Renal cortex interstitium (tissue), 15 donors: ENCODE measurements at places on chromosomes 1 and 21. TPM values are rescaled to one million over a fixed set of nuclear protein-coding genes. Genes with fewer than 3 reads are reported as not detected.

Gene PGBD5
- polyA plus RNA-seq: 7.0 TPM

Gene RHD
- polyA plus RNA-seq: 0.99 TPM

Gene AUNIP
- polyA plus RNA-seq: 3.0 TPM

Gene EPHX1
- 60.3 TPM for polyA plus RNA-seq

Gene OR2M5
- not detected for polyA plus RNA-seq

DNA sequence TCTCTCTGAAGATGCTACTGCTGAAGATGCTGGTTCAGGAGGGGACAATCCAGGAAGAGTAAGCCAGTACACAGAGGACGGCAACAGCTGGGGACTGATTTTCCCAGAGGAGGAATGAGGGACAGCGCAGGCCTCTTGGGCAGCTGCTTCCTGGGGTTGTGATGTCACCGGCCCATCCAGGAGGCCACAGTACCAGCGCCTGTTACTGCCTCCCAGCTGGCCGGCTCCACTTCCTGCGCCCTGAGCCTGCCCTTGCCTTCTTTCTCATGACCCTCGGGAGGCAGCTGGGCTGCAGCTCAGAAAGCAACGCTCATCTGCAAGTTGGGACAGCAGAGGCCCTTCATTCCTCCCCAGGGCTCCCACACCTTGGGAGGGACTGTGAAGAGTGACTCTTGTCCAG, 21.9 kb upstream of the ID3 start:
- no peak for DNase-seq

DNA sequence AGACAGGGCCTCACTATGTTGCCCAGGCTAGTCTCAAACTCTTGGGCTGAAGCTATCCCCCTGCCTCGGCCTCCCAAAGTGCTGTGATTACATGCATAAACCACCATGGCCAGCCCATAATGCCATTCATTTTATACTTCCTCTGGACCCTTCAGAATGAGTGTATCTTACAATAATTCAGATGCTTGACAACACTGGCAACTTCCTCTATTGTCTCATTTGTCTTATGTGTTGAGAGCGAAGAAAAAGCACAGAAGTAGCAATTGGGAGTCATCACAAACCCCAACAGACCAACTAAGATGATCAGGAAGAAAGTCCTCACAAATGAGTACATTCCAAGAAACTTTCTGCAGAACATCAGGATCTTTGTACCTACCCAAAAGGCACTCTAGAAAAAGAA, 191.9 kb downstream of the RERE start:
- DNase-seq: no peak

GRCh38 chr1:63874278-63874880, 100.6 kb downstream of the ROR1 start:
- DNase-seq: no peak

GRCh38 chr1:89528382-89528780, 3.8 kb downstream of the LRRC8B start:
- DNase-seq: no peak

DNA sequence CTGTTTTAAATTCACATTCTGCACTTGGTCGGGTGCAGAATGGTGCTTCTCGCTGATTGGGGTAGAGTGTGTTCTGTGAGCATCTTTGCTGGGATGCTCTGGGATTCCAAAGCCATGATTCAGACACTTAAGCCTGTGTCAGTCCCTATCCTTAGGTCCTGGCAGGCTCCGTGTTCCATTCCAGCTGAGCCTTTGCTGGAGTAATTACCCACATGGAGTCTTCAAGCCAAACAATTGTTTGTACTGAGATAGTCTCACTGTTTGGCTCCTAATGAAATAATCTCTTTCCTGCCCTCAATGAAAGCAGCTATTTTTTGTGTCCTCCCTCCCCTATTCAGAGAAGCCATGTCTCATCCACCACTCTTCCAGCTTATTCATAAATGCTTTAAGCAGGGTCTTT, 18.7 kb downstream of the SMAP2 start:
- no peak for DNase-seq

GRCh38 chr1:99233446-99233845, 30.8 kb upstream of the PLPPR4 start:
- no peak for DNase-seq

DNA sequence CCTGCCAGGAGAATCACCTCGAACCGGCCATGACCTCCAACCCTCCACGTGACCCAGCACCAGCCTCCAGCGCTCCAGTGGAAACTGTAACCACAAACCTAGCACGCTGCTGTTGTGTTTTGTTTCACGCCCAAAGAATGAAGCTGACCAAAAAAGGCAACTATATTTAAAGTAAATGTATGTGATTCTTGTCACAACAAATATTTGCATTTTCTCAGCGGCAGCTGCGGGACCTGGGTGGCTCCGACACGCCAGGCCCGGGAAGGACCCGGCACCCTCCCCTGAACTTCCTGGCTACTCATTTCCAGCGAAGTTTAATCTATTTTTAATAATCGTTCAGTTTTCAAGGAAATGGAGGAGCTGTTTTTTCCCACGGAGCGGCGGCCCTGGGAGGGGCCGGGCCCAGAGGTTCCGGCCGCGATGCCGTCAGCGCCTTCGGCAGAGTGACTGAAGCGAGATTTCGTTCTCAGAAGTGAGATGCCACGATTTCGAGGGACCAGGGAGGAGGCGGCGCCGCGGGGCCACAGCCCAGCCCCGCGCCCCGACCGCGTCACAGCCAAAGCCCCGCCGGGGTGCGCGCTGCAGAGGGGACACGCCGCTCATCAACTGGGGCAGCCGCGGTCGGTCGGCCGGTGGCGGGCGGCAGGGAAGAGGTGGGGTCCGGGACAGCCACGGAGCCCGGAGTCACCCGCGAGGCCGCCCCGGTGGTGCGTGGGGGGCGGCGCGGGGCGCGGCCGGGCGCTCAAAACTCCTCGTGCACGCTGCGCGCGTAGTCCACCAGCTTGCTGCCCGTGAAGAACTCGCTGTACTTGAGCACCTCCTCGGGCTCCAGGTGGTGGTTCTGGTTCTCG, 3.0 kb upstream of the TNFRSF4 start:
- no peak for DNase-seq

DNA sequence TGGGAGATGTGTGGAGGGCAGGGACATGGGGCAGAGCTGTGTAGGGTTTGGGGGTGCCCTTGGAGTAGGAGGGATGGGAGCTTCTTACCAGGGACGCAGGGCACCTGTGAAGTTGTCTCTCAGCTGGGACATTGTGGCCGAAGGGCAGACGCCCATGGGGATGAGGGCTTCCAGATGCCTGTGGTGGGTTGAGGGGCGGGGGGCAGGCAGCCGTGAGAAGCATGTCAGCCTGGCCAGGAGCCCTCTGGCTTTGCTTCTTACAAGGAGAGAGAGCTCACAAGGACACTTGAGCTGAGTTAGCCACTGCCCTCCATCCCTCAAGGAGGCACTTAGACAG, 8.5 kb downstream of the A3GALT2 start:
- DNase-seq: no peak

- no peak for DNase-seq
Observed at GRCh38 chr21:34761758-34762330, 93.0 kb downstream of the CLIC6 start.

- no peak for DNase-seq
Observed at GRCh38 chr1:187226396-187226795, 397.6 kb downstream of the PLA2G4A start.

DNA sequence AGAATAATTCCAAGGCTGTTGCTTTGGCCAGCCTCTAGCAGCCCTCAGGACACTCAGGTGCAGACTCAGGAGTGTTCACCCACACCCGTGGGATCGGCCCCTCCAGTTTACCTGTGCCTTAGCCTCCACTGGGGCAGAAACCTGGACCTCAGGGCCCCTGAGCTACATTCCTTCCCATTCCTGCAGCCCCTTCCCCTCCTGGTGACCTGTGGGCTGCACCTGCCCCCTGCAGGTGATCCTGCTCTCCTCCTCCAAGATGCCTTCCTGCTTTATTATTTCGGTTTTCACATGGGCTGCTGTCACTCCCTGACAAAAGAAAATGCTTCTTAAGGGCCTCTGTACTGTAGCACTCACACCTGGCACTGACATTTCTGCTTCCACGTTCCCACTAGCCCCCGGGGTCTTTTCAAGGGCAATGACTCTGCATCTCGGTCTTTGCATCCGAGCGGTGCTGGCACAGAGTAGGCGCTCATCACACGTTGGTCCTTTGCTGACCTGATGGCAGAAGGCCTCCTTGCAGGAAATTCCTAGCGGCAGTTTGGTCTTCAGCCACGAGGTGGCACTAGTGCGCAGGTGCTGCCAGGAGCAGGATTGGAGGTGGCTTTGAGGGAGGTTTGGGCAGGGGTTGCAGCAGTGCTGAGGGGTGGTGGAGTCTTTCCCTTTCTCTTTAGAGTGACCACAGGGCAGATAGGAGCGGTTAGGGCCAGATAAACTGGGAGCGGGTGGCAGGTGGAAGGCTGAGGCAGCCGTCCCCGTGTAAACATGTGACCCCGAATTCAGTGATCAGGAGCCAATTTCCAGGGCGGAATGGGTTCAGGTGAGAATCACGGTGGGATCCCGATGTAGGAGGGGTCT, 25.3 kb upstream of the ETV3 start:
- peak; percentile 76 for DNase-seq
